Right forelimb (tissue), 1 donor: ENCODE measurements at places on chromosomes 3 and 15.

- DNase-seq: no peak
Measured at GRCh38 chr3:14870783-14871060, 52.0 kb downstream of the FGD5 start.

GRCh38 chr3:184832044-184832443, 20.1 kb downstream of the VPS8 start:
- DNase-seq: no peak

DNA sequence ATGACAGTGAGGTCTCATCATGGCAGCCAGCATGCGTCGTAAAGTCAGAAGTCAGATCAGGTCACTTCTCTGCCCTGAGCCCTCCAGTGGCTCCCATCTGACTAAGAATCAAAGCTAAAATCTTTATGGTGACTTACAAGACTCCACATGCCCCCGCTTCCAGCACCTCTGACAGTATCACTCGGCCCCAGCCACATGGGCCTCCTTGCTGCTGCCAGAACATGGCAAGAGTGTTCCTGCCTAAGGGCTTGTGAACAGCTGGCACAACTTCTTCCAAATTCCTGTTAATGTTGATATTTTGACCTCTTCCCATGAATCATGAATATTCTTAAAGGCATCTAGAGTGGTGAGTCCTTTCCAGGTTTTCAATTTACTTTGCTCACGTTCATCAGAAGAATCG, 20.5 kb downstream of the POLR2M start:
- no peak for DNase-seq

GRCh38 chr3:46407970-46408369, 911 bp downstream of the CCRL2 start:
- no peak for DNase-seq

DNA sequence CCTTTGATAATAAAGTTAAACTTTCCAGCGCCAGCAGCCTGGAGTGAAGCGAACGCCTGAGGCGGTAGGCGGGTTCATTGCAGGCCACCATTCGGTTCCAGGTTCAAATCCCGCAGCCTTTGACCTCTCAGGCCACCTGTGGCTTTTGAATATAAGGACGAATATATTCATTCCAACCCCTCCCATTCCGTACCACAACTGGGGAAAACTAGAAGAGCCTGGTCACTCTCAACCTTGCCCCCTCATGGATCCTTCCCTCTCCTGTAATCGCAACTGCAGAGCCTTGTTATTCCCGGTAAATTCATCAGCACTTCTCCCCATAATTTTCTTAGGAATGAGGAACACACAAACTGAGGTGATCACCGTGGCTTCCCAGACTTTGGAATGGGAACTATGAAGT, 35.2 kb downstream of the ZIC4 start:
- no peak for DNase-seq

DNA sequence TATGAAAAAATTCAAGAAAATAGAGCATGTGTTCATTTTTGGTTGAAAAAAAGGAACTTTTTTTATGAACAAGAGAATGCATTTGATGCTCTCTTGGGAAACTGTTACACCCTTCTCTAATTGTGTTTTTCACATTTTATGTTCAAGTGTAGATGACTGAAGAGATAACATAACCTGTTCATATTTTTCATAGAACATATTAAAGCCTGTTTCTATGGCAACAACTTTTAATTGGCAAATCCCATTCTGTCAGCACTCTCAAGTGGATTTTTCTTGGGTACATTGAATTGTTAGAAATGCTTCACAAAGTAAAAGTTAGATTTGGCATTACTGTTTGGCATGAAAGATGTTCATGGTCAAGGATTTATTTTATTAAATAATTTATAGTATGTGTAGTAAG, 117.5 kb downstream of the MBNL1 start:
- no peak for DNase-seq

DNA sequence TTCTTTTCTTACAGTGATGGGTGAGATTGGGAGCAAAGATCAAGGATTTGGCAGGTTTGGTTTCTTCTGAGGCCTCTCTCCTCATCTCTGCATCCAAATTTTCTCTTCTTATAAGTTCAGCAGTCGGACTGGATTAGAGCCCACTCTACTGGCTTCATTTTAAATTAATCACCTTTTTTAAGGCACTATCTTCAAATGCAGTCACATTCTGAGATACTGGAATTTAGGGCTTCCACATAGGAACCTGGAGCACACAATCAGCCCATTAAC, 56.5 kb upstream of the PLSCR4 start:
- DNase-seq: no peak

DNA sequence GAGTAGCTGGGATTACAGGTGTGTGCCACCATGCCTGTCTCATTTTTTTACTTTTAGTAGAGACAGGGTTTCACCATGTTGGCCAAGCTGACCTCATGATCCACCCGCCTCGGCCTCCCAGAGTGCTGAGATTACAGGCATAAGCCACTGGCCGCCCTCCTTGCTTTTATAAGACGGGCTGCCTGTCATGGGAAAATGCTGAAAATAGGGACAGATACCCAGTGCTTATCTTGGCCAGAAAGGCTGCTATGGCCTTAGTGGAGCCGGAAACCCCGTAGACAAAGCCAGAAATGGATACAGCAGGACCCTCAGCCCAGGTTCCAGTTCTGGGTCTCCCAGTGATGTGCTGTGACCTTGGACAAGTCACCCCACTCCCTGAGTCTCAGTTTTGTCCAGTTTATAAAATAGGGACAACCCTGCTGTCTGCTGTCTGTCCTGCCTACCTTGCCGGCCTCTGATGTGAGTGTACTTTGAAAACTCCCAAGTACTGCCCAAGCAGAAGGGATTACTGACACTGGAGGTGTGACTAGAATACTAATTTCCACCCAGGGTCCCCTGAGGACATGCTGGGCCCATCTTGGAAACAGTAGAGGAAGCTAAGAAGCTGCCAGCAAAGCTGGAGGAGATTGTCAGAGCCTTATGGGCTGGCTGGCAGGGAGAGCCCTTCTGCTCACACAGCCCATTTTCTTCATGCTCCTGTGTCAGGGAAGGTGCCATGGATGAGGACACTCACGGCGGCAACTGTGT, 59.6 kb downstream of the BDH1 start:
- DNase-seq: no peak
